ENCODE measurements at places on chromosomes 5 and 9.
A peak's percentile ranks its signal among the peaks of the same experiment; 100 is the strongest.

DNA sequence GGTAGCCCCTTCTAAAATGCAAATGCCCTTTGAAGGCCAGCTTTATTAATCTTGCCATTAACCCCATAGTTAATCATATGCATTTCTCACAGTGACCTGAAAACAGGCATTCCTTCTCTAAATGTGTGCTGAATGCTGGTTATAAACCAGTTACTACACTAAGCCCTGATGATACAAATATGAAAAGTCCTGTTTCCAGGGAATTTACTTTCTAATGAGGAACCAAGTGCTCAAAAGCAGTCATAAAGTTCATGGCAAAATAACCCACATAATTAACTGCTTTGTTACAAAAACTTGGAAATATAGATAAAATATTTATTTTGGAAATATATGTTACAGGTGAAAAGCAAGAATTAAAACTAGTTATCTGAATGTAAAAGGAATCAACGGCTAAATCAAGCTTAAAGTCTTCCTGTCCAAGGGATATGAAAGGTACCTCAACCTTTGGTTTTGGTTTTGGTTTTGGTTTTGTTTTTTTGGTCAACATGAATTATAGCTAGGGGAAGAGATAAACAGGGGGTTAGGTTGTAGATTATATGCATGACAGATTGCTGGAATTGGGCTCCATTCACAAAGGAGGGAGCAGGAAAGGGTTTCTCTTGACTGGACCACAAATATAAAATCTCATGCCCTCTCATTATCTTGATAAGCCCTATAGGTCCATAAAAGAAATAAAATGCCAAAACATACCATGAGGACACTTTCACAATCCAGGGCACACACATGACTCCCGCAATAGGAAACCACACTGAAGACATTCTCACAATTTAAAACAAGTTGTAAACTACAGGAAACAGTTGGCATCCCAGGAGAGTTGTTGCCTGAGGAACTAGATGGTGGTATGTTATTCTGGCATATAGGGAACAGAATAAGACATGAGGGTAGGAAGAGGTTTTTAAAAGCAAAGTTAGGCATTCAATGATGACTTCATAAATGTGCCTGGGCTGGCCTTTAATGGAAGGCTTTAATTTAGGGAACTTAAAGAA, 46.7 kb upstream of the MACIR start:
- DNase-seq, result no peak

GRCh38 chr9:107350443-107350842, 67.4 kb downstream of the RAD23B start:
- DNase-seq, result no peak

GRCh38 chr5:148140846-148141245, 27.5 kb upstream of the SPINK14 start:
- DNase-seq, result no peak

GRCh38 chr5:19917588-19918122, 70.3 kb downstream of the CDH18 start:
- no peak for DNase-seq

GRCh38 chr9:128124873-128125579, 2.5 kb downstream of the PTGES2 start:
- peak; percentile 92 for DNase-seq

Data from WERI-Rb-1 (cell line).